ENCODE measurements at places on chromosomes 3 and 15.

DNA sequence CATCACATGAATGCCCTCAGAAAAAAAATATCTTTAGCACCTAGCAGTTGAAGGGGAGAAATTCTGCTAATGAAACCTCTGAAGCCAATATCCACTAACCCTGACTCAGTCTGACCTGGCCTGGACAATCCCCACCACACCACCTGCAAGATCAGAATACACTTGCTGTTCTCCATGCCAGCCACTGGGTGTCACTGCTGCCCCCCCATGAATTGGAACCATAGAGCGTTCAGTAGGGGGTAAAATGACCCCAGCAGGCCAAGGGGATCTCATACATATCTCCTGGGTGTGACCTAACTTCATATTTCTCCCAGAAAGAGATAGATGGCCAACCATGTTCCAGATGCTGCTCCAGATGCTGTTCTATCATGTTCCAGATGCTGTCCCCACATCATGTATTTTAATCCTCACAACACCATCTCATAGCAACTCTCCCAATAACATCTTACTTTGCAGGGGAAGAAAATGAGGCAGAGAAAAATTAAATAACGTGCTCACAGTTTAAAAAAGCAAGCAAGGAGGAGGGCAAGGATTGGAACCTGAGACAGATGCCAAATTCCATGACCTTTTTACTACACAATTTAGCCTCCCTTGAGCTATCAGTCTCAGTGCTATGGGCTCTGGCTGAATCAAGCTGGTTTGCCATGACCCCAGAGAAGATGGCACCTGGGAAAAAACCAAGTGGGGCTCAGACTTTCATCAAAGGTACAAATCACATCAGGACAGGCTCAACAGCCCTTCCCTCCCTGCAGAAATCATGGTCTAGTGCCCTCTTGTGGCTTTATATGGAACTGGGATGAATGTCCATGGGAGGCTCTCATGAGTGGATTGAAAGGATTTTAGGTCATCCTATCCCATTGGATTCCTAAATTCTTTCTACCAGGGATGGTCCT, 12.4 kb downstream of the NTRK3 start:
- no peak for DNase-seq

GRCh38 chr3:119405315-119405714, 58.1 kb downstream of the TMEM39A start:
- DNase-seq, result no peak

GRCh38 chr3:101070799-101071121, 77.5 kb upstream of the ABI3BP start:
- no peak for DNase-seq

DNA sequence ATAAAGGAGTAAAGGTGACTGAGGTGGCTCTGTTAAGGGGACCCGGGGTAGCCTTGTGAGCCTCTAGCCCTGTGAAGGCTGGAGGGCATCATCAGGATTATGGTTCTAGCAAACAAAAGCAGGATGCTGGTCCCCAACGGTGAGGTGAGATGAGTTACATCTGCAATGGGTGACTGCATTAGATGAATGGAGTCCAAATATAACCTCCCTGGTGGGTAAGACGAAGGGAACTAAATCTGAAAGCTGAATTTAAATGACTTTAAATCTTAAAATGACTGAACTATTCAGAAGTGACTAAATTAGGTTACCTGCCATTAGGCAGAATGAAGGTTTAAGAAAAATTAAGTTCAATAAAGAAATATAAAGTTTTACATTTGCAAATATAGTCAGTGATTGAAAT, 4.6 kb upstream of the HLTF start:
- no peak for DNase-seq
